ENCODE measurements at places on chromosomes 12 and 14. TPM values are rescaled to one million over a fixed set of nuclear protein-coding genes. Genes with fewer than 3 reads are reported as not detected.

Gene NAA30
- total RNA-seq: 10.8 TPM

DNA sequence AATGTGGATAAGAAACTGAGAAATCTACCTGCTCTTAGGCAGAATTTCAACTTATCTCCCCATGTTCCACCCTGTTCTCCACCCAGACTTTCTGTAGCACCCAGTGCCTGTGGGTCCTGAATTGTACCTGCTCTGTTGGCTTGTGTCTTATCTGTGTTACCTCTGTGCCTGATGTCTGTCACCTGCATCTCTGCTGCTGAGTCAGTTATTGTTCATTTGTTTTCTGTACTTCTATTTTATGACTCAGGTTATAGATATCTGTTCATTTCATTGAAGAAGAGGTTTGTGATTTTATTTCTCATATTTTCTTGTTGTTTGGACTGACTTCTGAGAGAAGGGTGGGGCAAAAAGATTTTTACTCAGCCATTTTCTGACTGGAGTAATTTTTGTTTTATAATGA, 11.7 kb downstream of the SOCS4 start:
- DNase-seq: no peak

Gene OVCH1
- total RNA-seq: not detected

- no peak for DNase-seq
Measured at GRCh38 chr14:85527006-85527405, 2.9 kb upstream of the FLRT2 start.

- peak; percentile 3 for DNase-seq
Measured at GRCh38 chr12:121295746-121296617, 527 bp downstream of the CAMKK2 start.

DNA sequence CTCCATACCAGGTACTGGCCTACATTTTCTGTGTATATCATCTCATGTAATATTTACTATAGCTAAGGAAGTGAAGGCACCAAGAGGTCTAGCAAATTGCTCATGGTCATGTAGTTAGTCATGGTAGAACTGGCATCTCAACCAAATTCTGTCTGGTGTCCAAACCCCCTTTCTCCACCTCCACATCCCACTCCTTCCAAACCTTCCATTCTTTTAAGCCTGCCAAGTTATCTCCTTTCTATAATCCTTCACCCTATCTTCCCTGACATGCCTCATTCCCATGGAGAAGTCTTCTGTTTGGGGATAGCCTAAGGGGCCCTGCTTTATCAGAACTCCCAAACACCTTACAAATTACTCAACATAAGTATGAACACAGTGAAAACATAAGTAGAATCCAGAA, 196.2 kb upstream of the HMGA2 start:
- DNase-seq: no peak

Gene PTGER2
- total RNA-seq: 1.6 TPM

DNA sequence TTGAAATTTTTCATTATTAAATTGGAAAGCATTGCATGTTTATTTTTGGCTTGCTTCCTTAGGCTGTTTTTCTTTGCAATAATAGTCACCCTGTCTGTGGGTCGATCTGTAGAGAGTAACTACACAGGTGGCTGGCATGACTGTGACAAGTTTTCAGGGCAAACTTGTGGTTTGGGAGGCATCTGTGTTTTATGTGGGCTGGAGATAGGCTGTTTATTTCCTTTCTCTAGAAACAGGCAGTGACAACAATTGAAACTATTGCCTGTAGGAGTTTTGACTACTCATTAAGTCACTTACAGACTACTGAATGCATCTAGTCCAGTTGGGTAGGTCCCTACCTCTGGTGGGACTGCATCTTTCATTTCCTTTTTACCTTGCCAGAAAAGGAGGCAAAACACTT, 155.6 kb downstream of the DYRK2 start:
- peak; percentile 63 for DNase-seq
